ENCODE measurements at places on chromosomes 5 and 9. TPM values are rescaled to one million over a fixed set of nuclear protein-coding genes. Genes with fewer than 3 reads are reported as not detected.

The DMRT3 gene
- not detected for total RNA-seq

DNA sequence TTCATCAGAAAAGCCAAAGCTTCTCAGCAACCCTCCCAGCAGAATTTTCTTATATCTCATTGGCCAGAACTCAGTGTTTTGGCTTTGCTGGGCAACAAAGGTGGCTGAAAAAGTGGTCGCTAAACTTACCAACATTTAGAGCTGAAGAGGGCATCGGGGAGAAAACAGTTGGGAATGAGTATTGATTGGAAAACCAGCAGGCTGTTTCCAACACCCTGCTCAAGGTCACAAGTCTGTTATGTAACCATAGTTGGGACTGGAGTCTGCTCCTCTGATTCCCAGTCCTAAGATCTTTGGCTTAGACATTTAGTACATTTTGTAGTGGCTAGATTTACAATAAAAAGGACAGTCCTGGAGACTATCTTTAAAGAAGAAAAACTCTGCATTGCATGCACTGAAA lies 17.1 kb downstream of the IL12B start:
- DNase-seq, result no peak

DNA sequence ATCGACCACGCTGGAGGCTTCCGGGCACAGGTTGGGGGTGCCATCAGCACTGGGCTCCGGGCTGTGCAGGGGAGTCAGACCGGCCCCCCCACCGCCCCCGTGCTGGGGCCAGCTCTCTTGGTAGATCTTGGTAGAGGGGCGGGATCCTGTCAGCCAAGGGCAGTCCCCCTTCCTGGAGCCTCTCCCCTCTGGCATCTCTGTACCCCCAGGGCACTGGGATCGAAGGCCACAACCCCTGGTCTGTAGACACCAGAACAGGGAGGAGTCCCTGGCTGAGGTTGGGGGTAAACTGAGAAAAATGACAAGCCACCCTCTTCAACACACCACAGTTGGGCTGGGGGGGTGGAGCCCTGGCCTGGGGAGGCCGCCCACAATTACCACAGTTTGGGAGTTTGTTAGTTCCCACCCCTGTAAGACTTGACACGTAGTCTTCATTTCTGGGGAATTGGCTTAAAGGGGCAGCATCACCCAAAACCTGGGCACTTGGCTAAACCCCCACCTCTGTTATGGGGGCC lies 882 bp downstream of the CERCAM start:
- DNase-seq, result no peak

GRCh38 chr9:135960411-135961276 lies 529 bp downstream of the UBAC1 start:
- peak; percentile 27 for DNase-seq

The SVEP1 gene
- total RNA-seq, result 9.9 TPM

DNA sequence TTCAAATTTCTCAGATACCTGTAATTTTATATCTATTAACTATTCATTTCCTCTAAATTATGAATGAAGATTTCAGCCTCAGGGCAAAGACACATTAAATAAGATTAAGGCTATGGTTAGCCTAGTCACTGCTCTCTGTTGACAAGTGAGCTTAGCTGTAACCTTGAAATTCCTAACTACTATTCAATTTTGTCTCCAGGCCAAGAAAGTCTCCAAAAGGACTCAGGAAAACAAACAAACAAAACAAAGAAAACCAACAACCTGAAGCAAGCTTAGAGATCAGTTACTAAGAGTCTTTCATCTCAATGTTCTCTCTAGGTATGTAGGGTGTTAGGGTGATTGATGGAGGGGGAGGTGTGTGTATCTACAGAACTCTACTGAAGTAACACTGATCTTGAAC lies 9.6 kb upstream of the CTNNAL1 start:
- DNase-seq, result no peak

DNA sequence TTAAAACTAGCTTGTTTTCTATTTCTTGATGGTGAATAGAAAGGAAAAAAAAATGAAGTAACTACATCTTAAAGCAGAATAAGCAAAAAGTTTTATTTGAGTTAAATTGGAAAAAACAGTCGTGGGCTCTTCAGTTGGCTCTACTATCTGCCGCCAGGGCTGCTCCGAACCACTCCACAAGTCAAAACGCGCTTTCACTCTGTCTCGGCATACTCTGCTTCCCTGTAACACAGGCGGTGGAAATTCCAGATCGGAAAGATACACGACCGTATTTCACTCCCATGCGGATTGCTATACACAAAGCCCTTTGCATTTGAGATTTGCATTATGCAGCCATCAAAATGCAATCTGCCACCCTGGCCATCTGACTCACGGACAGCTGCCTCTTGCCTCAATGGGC lies 505.6 kb downstream of the IRX1 start:
- DNase-seq, result no peak

DNA sequence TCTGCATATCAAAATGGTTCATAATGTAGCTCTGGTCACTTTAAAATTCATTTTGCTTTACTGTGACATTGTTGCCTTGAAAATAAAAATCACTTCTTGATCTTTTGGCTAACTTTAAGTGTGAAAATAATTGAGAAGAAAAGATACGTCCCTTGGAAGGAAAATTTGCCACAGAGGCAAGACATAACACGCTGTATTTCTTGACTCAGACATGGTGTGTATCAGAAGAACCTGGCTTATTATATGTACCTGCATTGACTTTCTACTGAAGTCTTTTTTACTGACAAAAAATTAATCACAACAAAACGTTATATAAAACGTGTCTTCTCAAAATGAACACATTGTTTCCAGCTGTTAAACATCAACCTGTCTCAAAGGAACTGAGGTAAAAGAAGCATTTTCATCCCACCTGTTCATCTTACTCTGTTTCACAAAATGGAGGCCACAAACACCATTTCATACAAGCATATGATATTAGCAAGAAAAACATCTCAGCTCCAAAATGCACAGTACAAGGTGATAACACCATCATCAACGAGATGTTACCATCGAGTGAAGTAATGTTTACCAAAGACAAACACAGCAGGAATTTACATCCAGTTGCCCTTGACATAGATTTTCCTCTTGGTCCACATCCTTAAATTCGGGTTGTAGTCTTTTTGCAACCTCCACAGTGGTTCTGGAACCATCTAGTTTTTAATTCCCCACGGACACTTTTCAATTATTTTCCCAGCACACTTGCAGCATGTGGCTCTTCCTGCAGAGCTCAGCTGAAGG lies 179.9 kb downstream of the GLIS3 start:
- DNase-seq, result no peak

DNA sequence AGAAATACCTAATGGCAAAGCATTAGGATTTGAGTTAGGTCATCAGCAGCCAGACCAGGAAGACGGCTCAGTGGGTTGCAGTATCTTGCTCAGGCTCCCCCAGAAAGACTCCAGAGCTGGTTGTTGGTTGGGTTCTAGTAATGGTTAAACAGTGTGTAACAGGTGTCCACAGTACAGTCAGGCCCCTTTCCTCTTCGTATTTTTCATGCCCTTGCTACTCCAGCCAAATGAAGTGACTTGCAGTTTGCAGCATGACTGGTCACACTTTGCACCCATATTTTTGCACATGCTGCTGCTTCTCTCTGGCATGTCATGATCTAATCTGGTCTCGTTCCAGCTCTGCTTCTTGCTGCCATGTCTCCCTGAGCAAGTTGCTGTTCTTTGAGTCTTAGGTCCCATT lies 60.6 kb upstream of the TRPC7 start:
- no peak for DNase-seq

- DNase-seq, result no peak
Measured at GRCh38 chr9:30977965-30978364, 1406.5 kb upstream of the ACO1 start.

GRCh38 chr9:108224716-108225115 lies 631.1 kb downstream of the ACTL7B start:
- DNase-seq, result no peak

DNA sequence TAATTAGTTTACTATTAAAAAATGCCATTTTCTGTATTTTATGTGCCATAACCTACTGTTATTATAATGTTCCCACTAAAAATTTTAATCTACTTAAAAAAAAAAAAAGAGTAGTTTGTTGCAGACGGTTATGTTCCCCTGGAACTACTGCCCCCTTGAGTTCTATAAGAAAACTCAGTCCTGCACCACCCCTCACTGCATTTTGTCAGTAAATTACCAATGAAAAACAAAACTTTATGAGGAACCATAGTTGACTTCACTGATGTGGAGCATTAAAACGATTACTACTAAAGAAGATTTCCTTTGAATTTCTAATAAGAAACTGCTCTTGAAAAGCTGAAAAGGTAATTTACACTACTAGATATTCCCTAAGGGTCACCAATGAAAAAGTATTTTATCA lies 288.7 kb downstream of the FBXL17 start:
- peak; percentile 45 for DNase-seq

The TMEM252 gene
- total RNA-seq, result not detected

DNA sequence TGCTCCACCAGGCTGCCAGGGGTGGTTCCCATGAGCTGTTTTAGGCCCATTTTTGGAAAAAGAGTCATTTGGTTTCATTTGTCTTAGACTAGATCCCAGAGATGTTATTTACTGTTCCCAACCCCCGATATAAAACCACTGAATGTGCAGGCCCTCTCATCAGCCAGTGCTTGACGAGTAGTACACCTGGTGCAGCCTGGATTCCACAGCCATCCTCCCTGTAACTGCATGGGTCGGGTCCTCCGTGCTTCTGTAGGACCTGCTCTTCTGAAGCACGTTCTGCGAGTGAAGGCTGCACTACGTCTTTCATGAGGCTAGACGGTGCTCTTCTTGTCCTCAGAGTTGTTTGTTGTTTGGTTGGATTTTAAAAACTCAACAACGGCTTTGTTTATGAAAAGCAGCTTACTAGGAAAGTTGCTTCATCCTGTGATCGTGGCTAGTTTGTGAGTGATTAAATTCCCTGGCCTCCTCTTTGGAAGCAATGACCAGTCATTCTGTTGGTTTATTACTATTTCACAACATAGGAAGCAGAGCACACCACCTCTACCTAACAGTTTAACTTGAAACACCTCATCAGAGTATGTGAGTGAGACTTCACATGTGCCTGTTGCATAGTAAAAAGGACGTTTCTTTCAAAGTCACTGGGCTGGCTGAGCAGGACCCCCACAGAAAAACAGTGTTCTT lies 135.2 kb downstream of the AOPEP start:
- DNase-seq, result peak; percentile 74

The PRRC1 gene
- 121 TPM for total RNA-seq

DNA sequence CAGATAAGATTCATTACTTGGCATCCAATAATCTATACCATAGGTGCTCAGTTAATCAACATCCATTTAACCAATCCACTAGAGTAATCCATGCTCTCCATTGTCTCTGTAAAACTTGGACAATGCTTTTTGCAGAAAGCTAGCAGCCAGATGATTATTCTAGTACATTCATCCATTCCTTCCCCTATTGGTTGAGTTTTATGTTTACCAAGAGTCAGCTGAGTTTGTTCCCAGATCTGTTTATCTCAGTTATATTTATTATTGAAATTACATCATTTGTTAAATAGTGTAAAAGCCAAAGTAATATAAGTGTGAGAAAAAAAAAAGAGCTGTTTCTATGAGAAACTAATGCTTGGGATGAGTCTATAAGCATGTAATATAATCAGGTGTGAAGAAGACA lies 63.3 kb upstream of the TMC1 start:
- DNase-seq, result no peak

GRCh38 chr9:27394154-27394825 lies 97.3 kb upstream of the EQTN start:
- DNase-seq, result no peak

GRCh38 chr5:143056339-143056704 lies 286.1 kb downstream of the ARHGAP26 start:
- DNase-seq, result no peak

GRCh38 chr9:96015876-96016686 lies 140.6 kb downstream of the ERCC6L2 start:
- no peak for DNase-seq

The GALNT12 gene
- not detected for total RNA-seq

DNA sequence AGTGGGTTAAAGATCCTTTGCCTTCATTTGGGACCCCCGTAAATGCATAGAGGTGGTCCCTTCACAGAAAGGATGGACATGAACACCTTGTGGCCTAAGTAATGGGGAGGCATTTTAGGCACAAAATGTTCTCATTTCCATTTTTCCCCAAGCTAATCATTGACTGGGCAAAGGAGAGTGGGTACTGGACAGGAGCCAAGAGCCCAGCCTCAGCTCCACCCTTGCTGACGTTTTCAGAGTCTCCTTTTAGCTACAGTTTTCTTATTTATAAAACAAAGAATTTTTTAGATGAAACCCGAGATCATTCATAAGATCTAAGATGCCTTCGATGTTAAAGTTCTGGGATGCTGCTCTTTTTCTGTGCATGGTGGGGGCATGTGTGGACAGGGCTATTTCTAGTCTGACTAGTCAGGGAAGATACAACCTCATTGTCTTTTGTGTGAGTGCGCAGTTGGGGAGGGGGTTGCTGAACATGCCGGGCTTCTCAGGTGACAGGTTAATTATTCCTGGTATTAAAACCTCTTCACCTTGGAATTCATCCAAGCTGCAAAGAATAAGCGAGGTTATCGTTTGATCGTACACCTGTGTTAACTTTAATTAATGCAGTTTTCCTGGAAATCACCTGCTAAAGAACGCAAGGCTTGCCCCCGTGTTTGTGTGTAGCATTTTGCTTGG lies 48.4 kb downstream of the ADAMTS16 start:
- DNase-seq, result no peak

DNA sequence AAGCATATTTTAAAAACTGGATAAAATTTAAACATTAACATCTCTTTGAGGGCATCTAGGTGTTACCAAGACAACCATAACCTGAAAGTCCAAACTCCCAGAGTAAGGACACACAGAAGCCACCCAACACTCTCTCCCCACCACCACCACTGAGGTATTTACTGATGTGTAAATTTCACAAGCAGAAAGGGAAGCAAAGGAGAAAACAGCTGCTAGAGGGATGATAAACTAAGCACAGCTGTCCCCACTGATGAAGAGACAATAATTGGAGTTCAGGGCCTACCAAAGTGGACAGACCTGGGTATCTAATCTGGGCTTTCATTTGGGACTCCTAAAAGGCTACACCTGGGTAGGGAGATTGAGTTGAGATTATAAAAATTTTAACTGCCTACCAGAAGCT lies 63.6 kb downstream of the FRMD3 start:
- no peak for DNase-seq

DNA sequence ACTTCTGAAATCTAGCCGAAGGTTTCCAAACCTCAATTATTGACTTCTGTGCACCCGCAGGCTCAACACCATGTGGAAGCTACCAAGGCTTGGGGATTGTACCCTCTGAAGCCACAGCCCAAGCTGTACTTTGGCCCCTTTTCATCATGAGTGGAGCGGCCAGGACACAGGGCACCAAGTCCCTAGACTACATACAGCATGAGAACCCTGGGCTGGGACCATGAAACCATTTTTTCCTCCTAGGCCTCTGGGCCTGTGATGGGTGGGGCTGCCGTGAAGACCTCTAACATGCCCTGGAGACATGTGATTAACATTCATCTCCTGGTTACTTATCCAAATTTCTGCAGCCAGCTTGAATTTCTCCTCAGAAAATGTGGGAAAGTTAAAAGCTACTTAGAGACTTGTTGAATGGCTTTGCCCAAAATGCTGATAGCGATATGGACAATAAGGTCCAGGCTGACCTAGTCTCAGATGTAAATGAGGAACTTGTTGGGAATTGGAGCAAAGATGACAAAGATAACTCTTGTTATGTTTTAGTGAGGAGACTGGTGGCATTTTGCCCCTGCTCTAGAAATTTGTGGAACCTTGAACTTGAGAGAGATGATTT lies 34.1 kb upstream of the CPLANE1 start:
- DNase-seq, result peak; percentile 3

Measured in MCF 10A (cell line).